ENCODE measurements at places on chromosomes 6 and 20.
A peak's percentile ranks its signal among the peaks of the same experiment; 100 is the strongest.

DNA sequence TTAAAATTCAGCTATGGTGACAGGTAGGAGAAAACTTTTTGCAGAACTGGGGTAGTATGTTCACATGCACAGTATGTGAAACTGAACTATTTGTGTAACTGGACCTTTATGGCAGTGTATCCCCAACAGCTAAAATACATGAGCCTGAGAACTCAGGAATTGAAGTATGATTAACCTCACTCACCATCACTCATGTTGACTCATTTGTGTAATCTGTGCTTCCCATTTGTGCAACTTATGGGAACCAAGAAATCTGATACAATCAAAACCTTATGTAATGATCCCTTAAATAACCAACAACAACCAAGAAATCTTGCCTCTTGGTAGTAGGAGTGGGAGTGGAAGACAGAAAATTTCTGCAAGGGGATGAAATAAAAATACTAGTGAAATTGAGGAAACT lies 674.9 kb downstream of the HDGFL1 start:
- DNase-seq: no peak

DNA sequence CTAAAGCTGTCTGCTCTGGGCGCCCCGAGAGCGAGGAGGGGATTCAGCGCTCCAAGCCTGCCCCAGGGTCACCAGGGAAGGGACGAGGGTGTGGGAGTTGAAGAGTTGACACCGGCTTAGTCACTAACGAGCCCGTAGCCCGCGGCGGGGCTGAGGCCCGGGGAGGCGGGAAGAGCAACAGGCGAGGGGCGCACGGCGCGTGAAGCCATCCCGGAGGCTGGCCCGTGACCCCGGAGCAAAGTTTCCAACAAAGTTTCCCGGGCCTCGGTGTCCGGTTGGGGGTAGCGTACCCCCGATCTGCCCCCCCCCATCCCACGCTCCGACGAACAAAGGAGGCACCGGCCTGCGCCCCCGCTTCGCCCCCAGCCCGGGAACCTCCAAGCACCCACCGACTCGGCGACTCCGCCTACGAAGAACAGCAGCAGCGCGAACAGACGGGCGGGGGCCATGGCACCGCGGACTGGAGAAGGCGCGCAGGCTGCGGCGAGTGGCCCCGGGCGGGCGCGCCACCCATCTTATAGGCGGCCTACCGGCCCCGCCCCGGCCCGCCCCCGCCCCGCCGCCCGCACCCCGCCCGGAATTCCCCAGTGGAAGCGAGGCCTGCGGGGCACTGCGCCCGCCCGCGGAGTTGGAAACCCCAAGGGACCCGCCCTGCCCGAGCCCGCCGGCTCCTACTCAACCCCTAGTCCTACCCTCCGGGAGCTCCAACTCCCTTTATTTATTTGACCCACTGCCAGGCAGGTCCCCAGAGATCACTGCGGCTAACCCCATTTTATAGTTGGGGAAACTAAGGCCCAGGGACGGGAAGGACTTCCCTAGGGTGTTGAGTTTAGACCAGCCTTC lies at the start of gene SDC4:
SDC4 (minus strand) TSS at position 489 of the 843 bp plus-strand sequence; CDS start at position 449, 40 bp downstream.
- DNase-seq: peak; percentile 23

DNA sequence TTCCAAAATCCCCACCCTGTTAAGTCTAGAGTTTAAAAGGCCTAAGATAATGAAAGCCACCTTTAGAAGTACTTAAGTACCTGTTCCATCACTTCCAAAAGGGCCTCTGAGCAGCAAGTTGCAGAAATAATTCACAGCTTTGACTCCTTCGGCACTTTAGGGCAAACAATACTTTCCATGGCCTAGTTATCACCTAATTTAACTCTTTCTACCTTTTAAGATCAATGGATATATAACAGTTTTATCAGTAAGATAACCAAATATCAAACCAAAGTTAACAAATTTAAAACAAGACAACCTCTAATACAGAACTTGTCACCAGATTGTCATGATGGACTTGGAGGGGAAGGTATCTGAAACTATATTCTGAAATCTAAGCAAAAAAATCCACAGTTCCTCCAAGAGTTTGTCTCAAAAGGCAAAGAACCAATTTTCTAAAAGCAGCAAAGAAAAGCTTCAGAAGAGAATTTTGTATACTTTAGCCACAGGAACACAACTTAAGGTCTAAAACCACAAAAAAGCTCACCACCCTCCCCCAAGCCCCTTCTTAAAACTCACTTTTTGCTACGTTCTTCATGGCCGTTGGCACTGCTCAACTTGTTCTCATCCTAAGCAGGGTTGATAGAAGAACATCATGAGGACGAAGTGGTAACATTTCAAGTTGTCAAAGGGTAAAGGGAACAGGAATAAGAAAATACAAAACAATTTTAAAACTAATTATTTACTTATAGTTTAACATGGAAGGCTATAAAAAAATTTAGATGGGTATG lies 3.5 kb downstream of the RBM39 start:
- no peak for DNase-seq

GRCh38 chr6:52535711-52536423 lies 41.0 kb downstream of the TRAM2 start:
- DNase-seq: no peak

DNA sequence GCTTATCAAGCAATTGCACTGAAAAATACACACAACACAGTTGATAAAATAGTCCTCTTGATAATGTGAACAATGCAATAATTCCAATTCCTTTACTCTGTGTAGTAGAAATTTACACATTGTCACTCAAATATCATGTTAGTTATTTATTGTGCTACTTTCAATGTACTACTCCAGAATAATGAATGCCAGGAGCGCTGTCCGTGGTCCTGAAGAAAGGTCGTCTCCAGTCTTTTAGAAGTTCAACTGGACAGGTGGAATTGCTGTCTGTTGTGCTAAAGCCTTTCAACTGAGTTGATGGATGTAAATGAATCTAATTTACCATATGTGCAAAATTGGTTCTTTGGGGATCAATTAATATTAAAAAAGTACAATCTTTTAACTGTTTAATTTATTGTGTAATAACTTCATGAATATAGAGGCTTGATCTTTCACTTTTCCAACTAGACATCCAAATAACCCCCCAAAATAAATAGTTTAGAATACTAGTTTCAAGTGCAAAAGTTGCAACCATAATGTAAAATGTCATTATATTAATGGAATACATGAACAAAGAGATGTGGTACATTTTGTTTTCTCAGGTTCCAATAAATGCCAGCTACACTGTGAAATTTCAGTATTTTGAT lies 3.2 kb downstream of the GRIK2 start:
- peak; percentile 4 for DNase-seq

GRCh38 chr6:46953921-46954320 lies 32.2 kb upstream of the ADGRF5 start:
- no peak for DNase-seq

DNA sequence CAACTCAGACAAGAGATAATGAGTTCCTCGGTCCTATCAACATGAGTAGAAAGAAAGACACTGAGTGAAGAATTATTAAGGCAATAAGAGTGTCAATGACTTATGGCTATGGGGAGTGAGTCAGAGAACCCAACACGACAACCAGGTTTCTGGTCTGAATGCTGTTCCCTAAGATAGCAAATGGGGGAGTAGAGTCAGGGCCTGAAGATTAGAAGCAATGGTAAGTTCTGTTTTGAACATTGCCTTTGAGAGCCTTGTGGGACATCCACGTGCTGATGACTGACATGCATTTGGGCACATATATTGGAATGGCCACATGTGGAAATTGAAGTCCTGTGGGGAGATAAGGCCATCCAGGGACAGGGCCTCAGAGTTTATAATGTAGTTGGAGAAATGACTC lies 254.4 kb upstream of the TCF21 start:
- DNase-seq: no peak

- DNase-seq: no peak
Measured at GRCh38 chr6:24827970-24828369, 29.3 kb upstream of the ARMH2 start.

GRCh38 chr20:18176318-18176785 lies 38.7 kb downstream of the KAT14 start:
- DNase-seq: no peak

- no peak for DNase-seq
Measured at GRCh38 chr20:14890713-14891112, 553.3 kb upstream of the FLRT3 start.

GRCh38 chr6:41182069-41183034 lies 18.6 kb downstream of the TREML2 start:
- peak; percentile 13 for DNase-seq

DNA sequence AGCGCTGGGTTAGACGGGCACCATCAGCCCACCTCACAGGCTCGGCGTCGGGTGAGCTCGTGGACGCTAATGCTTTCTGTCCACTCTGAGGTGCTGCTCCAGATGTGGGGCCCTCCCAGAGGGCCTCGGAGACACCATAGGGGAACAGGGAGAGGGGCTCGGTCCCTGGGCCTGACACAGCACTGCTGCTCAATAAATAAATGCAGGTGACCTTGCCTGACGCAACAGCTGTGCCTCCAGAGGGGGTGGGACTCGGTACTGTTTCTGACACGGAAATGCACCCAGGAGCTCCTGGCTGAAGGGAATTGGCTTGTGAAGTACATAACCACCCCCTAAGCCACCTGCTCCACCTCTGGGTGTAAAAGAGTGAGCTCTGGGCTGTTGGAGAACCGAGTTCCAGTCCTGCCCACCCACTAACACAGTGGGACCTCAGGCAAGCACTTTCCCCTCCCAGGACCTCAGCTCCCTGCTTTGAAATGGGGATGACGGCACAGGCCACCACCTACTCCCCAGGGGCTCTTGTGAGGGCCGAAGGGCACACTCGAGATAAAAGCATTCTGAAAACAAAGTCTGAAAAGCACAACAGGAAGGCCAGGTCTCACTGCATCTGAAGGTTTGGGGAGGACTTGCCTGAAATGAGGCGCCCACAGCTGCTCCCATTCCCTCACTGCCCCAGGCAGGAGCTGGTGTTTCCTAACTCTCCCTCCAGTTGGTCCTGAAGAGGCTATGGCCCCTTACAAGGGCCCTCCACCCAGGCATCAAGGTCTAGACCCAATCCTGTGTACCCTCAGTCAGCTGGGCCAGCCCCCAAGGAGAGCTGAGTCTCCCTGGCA lies 6.7 kb downstream of the KCNK15 start:
- no peak for DNase-seq

- no peak for DNase-seq
Measured at GRCh38 chr6:114039841-114040240, 68.9 kb upstream of the HDAC2 start.

DNA sequence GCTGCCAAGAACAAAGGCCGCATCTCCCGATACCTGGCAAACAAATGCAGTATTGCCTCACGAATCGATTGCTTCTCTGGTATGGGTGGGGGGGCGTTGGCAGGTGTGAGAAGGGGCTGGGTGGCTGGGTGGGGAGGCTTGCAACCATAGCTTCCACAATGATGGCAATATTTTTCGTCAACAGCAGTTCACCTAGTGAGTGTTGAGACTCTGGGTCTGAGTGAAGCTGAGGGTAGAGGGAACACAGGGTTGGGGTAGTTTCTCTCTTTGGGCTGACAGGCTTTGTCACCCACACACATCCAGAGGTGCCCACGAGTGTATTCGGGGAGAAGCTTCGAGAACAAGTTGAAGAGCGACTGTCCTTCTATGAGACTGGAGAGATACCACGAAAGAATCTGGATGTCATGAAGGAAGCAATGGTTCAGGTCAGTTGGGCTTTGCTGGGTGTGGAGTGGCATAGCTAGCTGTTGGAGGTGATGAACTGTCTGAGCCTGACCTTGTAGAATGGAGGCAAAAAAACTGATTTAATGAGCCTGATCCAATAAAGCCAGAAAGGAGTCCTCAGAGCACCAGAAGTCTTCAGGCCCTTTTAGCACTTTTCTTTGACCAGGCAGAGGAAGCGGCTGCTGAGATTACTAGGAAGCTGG lies 4.2 kb downstream of the NOP56 start:
- no peak for DNase-seq

- no peak for DNase-seq
Measured at GRCh38 chr20:48015943-48016723, 230.9 kb upstream of the SULF2 start.

GRCh38 chr6:157460182-157460999 lies 79.4 kb downstream of the ZDHHC14 start:
- no peak for DNase-seq

DNA sequence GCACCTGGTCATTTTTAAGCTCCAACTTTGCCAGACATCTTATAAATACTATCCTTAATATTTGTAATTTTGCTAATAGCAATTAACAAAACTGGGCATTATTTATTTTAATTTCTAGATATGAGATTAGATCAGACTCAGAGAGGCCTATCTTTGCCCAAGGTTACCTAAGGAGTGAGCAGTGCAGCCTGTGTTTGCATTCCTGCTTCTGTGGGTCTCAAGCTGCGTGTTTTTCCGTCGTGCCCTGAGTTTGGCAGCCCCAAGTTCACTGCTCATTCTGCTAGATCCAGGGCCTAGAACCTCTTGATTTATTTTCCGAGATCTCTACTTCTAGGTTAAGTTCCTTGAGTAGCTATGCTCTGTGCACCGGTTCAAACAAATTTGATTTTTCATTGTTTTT lies 11.0 kb upstream of the ADGRG6 start:
- no peak for DNase-seq

- DNase-seq: no peak
Measured at GRCh38 chr20:36587388-36588070, 14.1 kb downstream of the TGIF2 start.

DNA sequence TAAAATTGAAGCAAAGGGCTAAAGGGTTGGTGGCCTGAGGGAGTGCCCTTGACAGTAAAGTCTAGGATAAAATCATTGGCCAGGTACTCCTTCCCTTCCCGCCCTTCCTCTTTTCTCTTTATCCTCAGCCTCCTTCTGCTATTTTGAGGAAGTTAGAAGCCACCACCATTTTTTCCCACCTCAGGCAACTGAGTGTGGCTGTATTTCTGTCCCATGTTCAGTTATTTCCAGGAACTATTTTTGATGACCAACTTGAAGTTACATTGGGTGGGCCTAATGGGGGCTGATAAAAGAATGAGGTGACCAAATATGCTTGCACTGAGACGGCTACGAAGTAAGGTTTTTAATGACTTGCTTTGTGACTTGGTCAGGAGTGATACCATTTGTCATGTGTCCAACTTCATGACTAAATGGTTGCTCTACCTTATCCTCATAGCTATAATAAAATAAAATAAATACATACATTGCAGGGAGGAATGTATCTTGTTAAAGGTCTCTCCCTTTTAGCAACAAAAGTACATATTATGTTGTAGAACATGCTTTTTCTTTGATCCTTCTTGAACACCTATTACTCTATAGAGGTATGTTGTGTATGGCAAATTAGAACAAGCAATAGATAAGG lies 12.0 kb downstream of the PTPN1 start:
- DNase-seq: no peak

- peak; percentile 39 for DNase-seq
Measured at GRCh38 chr6:12012558-12013306, 620 bp downstream of the HIVEP1 start.

DNA sequence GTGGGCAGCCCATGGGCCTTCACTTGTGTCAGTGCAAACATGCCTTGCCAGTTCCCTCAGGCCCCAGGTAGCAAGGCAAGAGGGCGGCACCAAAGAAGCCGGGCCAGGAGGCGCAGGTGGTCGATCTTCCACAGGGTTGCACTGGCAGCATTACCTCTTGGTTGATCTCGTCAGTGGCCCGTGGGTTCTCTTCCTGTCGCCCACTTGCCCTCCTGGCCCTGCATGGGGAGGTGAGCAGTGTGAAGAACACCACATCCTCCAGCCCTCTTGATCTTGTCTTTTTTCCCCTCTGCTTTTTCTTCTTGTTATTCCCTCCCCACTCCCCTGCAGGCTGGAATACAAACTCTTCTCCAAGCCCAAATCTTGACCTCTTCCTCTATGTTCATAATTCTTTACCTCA lies 3.0 kb upstream of the CST11 start:
- no peak for DNase-seq

- DNase-seq: no peak
Measured at GRCh38 chr6:62280099-62280498, 5.9 kb downstream of the KHDRBS2 start.

Data from stimulated activated CD4-positive, alpha-beta T cell treated with anti-CD3 and anti-CD28 coated beads, TNF-alpha, amount 100 ng/mL, for 1 hour (primary cell).